Stomach (tissue), 19 donors: ENCODE measurements at places on chromosomes 1 and 21.
A peak's percentile ranks its signal among the peaks of the same experiment; 100 is the strongest.

- DNase-seq, result no peak
These were observed 213.9 kb downstream of the PATJ start for GRCh38 chr1:61956016-61956645.

DNA sequence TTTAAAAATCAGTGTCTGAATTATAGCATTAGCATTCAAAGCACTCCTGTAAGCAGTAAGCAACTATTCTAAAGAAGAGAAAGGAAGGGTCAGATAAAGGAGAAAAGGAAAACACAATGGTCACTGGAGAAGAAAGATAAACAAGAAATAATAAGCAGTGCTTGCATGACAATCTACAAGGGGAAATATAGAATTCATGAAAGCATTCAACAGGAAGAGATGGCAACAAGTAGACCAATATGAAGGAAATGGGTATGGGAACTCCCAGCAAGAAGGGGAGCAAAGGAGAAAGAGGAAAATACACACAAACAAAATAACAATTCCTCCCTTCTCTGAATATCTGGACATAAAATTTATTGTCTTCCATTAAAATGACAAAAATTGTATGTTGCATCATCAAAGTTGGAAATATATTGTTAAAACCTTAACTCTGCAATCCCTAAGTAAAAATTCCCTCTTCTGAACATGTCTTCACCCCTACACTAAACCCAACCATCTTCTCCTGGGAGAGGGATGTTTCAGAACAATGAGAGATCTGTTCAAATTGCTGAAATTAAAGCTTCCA, 206.3 kb upstream of the SAMSN1 start:
- DNase-seq, result no peak

DNA sequence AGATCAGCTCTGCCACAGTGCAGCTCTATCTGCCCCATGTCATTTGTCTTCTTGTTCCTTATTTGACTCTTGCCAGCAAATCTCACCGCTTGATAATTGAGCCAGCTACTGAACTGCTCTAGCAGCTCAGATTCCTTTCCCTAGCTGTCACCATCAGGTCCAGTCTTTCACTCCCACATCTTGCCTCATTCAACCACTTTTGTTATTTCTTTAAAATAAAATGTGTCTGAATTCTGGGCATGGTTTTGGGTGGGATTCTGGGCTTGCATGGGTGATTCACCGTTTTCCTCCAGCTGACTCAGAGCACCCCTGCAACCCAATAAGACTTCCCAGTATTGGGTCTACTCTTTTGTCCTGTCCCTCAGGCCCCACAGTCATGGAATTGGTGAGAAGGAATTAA, 215.7 kb downstream of the DSCAM start:
- DNase-seq, result no peak

GRCh38 chr1:62361431-62361830, 42.2 kb upstream of the KANK4 start:
- no peak for DNase-seq

- no peak for DNase-seq
These were observed 195.6 kb downstream of the APP start for GRCh38 chr21:25974964-25975363.

DNA sequence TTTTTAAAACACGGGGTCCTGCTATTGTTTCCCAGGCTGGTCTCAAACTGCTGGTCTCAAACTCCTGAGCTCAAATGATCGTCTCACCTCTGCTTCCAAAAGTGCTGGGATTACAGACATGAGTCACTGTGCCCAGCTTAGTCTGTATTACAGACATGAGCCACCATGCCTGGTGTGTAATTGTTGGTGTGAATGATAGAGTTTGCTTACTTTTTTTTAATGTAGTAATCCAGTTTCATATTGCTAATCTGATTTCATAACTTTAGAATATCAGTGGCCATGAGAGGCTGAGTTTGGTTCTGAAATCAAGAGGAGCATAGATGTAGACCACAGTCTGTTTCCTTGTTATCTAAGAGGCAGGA, 3.4 kb downstream of the EPB41 start:
- DNase-seq, result no peak

DNA sequence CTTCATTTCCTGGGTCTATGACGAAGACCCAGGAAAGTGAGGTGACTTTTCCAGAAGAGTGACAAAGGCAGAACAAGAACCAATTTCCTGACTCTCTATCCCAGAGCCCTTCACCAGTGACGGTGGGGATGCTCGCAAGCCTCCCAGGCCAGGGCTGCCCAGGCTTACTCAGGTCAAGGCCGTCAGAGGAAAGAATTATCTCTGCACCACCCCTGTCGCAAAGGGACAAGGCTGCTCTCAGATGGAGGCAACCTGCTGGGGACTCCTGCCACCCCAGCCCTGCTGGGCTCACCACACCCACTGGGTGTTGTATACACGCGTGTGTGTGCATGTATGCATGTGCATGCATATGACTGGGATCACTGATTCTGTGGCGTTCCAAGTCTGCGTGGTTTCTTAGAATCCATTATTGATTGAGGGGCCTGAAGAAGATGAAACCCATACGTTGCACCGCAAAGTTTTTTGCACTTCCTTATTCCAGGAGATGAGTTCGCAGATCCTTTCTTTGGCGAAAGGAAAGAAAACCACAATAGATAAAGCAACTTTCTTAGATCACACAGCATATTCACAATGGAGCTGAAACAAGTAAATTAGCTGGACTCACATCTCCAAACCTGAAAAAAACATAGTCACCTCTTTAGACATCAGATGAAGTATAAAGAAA, 255.8 kb downstream of the RHOU start:
- no peak for DNase-seq

DNA sequence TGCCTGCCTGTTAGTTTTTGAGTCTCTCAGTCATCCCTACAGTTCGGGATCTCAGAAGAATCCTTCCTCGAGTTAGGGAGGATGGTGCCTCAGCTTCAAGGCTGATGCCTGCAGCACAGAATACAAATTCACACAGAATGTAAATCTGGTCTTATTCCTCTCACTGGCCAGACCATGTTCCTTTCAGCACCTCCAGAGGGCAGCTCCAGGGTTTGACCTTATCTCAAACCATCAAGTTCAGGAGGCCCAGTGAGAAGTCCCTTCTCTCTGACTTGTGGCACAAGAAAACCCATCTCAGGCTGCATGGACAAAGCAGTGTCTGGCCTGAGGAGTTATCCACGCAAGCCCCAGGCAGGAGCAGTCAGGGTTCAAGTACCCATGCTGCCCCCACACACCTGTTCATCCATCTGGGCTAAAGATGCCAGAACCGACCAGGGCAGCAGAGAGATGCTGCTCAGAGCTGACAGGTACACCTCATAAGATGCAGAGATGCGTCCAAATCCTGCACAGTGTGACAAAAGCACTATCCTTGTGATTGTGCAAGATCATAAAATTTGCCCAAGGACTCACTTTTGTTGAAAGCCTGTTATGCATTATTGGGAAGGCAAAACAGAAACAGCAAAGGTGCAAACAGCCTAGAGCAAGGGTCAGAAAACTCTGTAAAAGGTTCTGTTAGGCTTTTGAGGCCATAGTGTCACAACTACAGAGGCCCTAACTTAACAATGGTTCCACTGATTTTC, 49.8 kb downstream of the BCAR3 start:
- peak; percentile 43 for DNase-seq

DNA sequence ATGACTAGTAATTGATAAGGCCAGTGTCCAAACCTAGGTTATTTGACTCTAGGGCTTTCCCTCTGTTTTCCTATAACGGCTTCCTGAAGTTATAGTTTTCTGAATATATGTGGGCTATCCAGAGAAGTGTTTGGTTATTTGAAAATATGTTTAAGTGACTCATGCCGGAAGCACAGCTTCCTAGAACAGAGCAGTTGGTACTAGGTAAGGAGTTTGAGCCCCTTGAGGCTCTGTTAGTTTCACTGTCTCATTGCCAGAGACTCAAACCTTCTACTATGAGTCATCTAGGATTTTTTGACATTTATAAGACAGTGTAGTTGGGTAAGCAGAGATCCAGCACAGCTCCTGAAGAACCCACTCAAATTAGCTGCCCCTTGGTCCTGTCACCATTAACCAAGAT, 27.1 kb upstream of the LEPR start:
- no peak for DNase-seq

GRCh38 chr1:3101124-3101939, 32.3 kb downstream of the PRDM16 start:
- no peak for DNase-seq

GRCh38 chr1:17706445-17706844, 48.7 kb upstream of the ACTL8 start:
- no peak for DNase-seq

GRCh38 chr1:152410028-152410427, 4.0 kb downstream of the CRNN start:
- DNase-seq, result no peak

DNA sequence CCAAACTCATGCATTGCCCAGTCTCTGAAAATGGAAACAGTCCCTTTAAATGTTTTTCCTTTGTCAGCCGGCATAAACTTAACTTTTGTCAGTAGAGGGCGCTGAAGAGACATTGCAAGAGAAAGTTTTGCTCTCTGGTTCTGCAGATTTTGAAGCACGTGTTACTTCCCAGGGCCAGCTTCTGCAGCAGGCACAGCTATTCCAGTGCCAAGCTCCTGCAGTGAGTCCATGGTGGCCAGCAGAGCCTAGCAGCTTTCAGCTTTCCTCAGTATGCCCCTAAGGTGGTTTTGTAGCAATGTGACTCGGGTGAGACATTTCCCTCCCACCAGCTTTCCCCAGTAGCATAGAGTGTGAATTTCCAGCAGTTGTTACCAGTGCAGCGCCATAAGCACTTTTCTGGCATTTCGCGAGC, 2.6 kb upstream of the IFI44L start:
- peak; percentile 62 for DNase-seq

DNA sequence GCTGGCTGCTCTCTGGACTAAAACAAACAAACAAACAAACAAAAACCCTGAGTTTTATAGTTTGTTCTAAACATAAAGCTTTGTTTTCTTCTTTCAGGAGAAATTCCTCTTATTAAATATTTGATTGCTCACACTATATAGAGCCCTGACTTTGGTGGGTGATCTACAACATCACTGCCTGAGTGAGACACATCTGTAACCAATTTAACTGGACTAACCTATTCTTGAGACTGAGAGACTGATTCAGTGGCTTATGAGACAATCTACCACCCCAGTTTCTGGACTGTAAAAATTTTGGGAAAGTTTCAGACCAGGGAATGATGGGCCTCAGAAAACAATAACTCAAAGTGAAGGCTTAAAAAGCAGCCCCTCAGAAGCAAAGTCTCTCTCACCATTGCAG, 537.0 kb downstream of the NEGR1 start:
- no peak for DNase-seq

- DNase-seq, result peak; percentile 92
These were observed 17.4 kb upstream of the PLEKHA6 start for GRCh38 chr1:204376919-204377799.

DNA sequence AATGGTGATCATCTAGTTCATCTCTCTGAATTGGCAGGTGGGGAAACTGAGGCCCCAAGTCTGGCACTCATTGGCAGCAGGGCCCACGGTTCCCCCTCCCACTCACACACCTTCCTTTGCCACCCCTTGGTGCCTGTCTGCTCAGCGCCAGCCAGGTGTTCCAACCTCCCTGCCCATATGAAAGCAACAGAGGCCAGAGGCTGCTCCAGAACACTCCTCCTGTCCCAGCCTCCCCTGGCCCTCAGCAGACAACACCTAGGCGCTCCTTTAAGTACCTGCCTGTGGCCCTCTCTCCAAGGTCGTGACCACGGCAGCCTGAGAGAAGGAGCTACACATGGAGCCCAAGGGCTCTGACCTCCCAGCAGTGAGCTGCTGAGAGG, 362.3 kb upstream of the VAMP3 start:
- DNase-seq, result peak; percentile 17

DNA sequence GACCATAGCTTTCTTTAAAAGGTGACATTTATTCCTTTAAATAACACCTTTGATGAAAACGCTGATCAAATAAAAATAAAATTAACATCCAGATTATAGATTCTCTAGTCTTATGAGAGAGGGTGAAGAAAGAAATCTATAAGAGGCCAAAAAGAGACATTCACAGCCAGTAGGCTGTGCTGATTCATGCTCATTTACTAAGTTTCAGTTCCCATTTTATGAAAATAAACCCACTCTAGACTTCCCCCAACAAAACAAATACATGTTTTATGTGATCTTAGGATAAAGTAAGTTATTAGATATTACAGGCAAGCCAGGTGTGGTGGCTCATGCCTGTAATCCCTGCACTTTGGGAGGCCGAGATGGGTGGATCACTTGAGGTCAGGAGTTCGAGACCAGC, 21.1 kb downstream of the ESRRG start:
- DNase-seq, result no peak

GRCh38 chr1:28145728-28146127, 30.8 kb downstream of the PTAFR start:
- DNase-seq, result no peak

DNA sequence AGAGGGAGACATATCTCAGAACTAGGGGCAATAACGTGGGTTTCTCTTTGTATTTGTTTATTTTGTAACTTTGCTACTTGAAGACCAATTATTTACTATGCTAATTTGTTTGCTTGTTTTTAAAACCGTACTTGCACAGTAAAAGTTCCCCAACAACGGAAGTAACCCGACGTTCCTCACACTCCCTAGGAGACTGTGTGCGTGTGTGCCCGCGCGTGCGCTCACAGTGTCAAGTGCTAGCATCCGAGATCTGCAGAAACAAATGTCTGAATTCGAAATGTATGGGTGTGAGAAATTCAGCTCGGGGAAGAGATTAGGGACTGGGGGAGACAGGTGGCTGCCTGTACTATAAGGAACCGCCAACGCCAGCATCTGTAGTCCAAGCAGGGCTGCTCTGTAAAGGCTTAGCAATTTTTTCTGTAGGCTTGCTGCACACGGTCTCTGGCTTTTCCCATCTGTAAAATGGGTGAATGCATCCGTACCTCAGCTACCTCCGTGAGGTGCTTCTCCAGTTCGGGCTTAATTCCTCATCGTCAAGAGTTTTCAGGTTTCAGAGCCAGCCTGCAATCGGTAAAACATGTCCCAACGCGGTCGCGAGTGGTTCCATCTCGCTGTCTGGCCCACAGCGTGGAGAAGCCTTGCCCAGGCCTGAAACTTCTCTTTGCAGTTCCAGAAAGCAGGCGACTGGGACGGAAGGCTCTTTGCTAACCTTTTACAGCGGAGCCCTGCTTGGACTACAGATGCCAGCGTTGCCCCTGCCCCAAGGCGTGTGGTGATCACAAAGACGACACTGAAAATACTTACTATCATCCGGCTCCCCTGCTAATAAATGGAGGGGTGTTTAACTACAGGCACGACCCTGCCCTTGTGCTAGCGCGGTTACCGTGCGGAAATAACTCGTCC, 1.3 kb upstream of the OLIG2 start:
- DNase-seq, result no peak
